Suppressor macrophage treated with lipopolysaccharide for 1 hour (primary cell): ENCODE measurements at places on chromosomes 3 and 15.
A peak's percentile ranks its signal among the peaks of the same experiment; 100 is the strongest.

GRCh38 chr3:10329495-10330015 is 8.6 kb upstream of the SEC13 start:
- no peak for DNase-seq

DNA sequence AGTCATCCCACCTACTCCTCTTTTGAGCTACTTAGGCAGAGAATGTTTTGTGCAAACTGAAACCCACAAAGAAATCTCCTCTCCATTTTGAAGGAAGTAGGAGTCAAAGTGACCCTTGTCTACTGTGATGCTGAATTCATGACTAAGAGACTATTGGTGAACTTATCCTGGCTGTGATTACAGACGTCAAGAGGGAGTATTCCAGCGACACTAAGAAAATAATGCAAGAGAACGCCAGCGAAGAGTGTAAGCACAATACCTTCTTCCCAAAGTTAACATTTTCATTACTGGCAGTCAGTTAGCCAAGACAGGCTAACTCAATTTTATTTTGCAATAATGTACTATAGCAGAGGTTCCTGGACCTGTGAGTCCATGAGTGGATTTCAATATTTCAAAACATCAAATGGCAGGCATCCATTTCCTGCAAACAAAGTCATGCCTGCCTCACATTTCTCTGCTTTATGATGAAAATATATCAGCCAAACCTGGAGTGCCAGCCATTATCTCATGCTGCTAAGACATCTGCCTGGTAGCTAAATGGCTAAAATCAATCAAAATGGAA is 59.0 kb downstream of the CTNNB1 start:
- DNase-seq = no peak

DNA sequence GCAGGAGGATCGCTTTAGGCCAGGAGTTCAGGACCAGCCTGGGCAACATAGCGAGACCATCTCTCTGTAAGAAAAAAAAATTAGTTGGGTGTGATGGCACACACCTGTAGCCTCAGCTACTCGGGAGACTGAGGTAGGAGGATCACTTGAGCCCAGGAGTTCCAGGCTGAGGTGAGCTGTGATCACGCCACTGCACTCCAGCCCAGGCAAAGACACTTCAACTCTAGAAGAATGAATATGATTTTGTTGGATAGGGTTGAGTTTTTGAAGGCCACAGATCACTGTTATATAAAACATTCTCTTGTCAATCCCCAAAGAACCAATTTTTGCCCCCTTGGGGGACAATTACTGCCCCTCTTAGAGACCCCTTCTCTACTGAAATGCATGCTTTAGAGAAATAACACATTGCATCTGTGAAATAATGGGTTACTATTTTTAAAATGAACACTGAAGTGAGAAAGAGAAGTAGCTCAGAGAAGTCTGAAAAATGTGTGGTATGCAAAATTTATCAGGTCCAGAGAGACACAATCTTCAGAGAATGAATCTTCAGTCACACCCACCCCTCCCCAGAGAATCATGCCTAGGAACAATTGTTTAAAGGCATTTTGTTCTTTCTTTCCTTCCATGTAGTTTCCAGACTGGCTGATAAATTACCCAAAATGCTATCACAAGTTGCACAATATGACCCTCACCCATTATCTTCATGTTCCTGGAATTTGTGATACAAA is 42.7 kb downstream of the METTL6 start:
- no peak for DNase-seq

GRCh38 chr3:58659051-58659675 is 7.4 kb downstream of the FAM3D start:
- no peak for DNase-seq

DNA sequence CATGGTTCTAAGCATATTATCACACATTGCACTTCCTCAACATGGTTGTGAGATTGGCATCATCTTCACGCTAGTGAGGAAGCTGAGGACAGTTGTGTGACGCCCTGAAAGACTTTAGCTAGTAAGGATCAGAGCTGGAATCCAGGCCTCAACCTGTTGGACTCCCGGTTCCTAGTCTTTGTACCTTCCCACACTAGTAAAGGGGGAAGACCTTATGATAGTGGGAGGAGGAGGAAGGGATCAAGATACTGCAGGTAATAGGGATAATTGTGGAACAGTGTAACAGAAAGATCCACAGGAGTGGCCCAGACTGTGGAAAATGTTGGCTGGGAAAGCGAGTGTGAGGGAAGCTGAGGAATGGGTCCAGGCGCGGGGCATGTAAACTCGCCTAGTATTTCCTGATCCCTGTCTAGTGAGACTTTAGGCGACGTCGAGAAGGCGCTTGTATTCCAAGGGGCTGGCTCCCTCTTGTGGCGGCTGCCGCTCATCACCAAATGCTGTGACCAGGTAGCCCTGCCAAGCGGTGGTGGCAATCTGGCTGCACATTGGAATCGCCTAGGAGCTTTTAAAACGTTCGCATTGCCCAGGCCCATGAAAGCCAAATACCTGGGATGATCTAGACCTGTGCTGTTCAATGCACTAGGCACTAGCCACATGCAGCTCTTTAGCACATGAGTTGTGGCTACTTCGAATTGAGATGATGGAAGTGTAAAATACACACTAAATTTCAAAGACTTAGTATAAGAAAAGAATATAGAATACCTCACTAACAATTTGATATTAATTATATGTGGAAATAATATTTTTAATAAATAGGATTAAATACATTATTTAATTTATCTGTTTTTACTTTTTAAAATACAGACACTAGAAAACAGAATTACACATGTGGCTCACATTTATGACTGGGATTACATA is 38.8 kb upstream of the CLDN18 start:
- peak; percentile 64 for DNase-seq

DNA sequence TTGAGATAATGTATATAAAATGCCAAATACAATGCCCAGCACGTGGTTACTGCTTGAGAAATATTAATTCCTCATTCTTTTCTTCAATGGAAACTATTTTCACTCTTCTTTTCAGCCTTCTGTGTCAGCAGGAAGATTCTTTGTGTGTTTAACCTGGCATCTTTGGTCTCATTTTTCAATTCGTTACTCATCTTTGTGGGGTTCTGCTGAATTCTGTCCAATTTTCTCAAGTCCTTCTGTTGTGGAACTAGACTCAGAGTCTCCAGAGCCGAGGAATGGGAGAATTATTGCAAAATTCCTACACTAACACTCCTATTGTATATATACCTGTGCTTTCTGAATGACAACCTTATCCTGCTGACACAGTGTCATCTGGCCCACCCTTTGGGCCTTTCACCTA is 96.8 kb upstream of the RGMA start:
- DNase-seq = no peak

DNA sequence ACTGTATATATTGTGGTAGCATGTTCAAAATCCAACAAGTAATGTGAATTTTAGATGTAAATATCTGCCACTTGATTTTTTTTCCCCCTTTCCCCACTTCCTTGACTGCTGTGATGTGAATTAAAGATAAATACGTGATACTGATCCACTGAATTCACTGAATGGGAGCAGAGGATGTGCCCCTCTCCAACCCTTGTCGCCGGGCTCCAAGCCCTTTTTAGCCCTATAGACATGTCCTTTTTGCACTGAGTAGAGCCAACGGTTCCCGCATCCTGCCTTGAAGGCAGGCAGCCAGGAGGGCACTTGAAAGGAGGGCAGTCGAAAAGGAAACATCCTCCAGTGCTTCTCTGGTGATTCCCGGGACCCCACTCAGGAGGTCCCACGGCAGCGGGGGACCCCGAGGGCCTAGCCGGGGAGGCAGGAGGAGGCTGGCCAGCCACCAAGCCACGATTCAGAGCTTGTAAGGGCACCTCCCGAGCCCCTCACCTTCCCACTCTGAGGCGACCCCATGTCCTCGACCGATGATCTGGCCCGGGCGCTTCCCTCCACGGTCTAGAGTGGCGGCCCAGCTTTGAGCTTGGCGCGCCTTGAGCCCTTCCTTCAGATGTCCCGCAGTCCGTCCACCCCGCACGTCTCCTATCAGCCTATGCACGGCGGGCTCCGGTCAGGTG is 901 bp upstream of the MANF start:
- DNase-seq = no peak

GRCh38 chr3:68743521-68743920 is 188.8 kb downstream of the TAFA4 start:
- DNase-seq = no peak

- no peak for DNase-seq
Observed at GRCh38 chr3:141740349-141740748, 2.3 kb downstream of the RNF7 start.

- no peak for DNase-seq
Observed at GRCh38 chr3:176714034-176714433, 483.2 kb downstream of the TBL1XR1 start.

DNA sequence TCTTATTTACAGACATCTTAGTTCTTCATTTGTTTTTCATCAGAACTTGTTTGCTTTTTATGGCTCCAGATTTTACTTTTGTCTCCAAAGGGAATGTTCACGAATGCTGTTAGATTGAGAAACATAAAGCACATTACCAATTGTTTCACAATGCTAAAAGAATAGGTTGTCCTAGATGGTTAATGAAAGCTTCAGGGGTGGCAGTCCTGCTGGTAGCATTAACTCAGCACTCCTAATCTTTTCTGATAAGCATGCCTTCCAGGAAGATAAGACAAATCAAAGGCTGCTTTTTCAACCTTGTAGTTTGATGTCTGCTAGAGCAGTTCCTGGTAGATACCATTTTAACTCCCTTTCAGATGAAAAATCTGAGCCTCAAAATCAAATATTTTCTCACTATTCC is 619.4 kb downstream of the PYDC2 start:
- no peak for DNase-seq
